ENCODE measurements at places on chromosomes 13 and 19.

- peak; percentile 66 for DNase-seq
Measured at GRCh38 chr19:6772028-6772865, at the start of gene VAV1. TSS of gene VAV1 (plus strand) at chr19:6772708. CDS start at chr19:6772808, 100 bp downstream.

GRCh38 chr19:46393456-46394401 is 19.6 kb downstream of the CCDC8 start:
- no peak for DNase-seq

DNA sequence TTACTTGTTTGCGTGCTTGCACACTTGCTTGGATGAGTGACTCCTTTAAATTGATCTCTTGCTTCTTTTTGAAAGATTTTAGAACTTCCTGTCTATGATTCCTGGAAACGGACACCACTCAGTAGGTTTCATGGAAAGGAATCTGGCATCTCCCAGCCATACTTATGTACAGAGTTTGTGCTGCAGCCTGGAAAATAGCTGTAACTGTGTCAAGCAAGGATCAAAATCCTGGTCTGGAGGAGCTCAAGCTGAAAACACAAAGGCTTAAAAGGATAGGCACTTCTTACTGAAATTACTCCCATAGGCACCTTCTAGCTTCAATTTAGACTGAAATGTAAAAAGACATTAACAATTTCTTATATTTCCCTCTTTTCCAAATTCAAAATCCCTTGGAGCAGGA is 1.4 kb upstream of the FREM2 start:
- DNase-seq: no peak

GRCh38 chr13:113378825-113379224 is 14.9 kb upstream of the GRTP1 start:
- no peak for DNase-seq

GRCh38 chr13:106919133-106919532 is 351.2 kb upstream of the ARGLU1 start:
- DNase-seq: no peak

GRCh38 chr13:76474966-76475365 is 411.2 kb downstream of the KCTD12 start:
- no peak for DNase-seq

DNA sequence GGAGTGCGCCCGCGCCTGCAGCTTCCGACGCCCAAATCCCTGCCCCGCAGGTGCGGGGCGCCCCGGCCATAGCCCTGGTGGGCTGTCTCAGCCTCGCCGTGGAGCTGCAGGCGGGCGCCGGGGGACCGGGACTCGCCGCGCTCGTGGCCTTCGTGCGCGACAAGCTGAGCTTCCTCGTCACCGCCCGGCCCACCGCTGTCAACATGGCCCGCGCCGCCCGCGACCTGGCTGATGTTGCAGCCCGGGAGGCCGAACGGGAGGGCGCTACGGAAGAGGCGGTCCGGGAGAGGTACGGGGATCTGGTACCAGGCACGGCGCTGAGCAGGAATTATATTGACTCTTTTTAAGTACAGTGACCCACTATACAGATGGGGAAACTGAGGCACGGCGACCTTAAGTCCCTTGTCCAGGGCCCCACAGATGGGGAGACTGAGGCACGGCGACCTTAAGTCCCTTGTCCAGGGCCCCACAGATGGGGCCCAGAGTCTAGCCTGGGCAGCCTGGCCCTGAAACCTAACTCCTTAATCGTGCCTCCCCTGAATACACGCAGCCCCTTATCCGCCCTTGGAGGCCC is 586 bp downstream of the MRI1 start:
- DNase-seq: peak; percentile 10

GRCh38 chr19:41116261-41116660 is 2.0 kb downstream of the CYP2F1 start:
- no peak for DNase-seq

GRCh38 chr13:66681403-66681802 is 548.7 kb downstream of the PCDH9 start:
- no peak for DNase-seq

DNA sequence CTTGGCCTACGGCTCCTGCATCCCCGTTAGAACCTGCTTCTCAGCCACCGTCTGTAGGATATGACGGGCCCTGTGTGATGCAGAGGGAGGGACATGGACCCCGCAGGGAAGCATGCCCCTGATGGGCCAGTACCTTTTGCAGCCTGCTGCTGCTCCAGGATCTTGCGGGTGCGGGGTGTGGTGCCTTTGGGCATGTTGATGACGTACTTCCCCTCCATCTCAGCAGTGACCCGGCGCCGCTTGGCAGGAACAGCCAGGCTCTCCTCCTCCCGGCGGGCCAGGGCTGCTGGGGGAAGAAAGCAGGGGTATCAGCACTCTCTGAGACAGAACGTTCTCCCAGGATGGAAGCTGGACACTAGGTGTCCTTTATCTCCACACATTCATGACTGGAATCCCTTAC is 22.0 kb downstream of the C19orf47 start:
- no peak for DNase-seq
